ENCODE measurements at places on chromosomes 3 and 15.

- no peak for DNase-seq
Observed at GRCh38 chr3:173886-174285, 22.7 kb upstream of the CHL1 start.

DNA sequence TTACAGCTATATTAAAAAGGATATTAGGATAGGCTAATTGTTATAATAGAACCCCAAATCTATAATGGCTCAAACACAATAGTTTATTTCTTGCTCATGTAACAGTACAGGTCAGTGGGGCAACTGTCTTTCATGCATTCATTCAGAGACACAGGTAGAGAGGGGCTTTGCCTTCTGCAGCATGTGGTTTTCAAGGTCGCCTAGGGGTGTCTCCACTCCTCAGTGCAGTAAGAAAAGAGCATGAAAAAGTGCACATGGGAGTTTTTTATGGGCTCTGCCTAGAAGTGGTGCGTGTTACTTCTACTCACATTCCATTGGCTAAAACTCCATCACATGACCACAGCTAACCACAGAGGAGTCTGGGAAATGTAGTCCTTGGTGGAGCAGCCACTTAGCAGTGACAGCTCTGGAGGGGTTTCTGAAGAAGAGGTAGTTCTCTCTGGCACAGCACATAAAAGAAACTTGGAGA lies 1.8 kb downstream of the ZBTB38 start:
- DNase-seq: peak; percentile 67

GRCh38 chr3:169668957-169669741 lies 5.6 kb upstream of the MECOM start:
- peak; percentile 62 for DNase-seq

DNA sequence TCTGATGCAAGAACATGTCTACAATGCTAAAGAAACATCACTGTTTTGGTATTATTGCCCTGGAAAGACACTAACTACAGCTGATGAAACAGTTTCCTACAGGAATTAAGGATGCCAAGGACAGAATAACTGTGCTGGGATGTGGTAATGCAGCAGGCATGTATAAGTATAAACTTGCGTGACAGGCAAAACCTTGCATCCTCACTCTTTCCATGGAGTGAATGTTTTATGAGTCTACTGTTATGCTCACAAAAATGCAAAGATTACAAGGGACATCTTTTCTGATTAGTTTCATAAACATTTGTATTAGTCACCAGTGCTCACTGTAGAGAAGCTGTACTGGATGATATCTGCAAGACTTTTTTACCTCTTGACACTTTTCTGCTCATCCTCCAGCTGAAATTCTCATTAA lies 143.6 kb downstream of the NAALADL2 start:
- DNase-seq: no peak

GRCh38 chr15:47801522-47801921 lies 84.2 kb downstream of the SEMA6D start:
- no peak for DNase-seq

DNA sequence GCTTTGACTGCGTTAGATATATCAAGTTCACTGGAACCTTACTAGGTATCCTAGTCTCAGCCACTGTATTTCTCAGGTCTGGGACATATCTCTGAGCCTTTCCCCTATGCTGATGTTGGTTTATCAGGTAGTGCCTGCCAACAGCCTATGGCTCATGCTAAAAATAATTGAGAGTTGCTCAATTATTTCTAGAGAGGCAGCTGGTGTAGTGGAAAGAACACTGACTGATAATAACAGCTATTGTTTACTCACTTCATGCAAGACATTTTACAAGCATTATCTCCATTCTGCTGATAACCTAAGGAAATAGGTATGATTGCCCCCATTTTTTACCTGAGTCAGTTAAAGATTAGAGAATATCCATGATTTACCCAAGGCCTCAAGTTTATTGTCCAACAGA lies 231.4 kb downstream of the LRRN1 start:
- DNase-seq: no peak

- DNase-seq: no peak
Observed at GRCh38 chr15:69921626-69922619, 175.8 kb downstream of the TLE3 start.

DNA sequence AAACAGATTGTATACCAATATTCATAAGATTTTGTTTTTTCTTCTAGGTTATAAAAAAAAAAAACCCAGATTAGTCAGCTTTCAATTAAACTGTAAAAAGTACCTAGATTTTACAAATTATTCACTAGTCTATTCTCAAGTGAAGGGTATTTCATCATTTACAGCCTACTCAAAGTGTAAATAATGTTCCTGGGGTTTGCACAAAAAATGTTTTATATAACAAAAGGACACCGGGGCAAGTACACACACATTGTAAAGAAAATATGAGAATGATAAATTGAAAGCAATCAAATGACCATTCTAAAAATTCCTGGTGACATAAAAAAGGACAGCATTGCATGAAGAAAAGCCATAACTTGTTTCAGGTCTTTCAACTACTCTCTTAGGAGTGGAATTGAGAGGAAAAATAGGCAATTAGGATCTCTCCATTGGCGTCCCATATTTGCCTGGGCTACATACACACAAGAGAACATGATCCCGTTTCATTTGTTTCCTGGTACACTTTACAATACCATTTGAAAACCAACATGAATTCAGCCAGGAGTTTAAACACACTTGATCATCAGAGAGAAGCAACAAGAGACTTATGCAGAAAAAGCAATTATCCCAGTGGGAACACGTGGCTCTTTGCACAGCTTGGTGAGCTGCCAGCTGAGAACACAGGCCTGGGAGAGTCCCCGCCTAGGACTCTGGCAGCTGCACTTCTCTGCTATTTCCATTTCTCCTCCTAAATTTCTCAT lies 1039.2 kb downstream of the ROBO1 start:
- DNase-seq: no peak

DNA sequence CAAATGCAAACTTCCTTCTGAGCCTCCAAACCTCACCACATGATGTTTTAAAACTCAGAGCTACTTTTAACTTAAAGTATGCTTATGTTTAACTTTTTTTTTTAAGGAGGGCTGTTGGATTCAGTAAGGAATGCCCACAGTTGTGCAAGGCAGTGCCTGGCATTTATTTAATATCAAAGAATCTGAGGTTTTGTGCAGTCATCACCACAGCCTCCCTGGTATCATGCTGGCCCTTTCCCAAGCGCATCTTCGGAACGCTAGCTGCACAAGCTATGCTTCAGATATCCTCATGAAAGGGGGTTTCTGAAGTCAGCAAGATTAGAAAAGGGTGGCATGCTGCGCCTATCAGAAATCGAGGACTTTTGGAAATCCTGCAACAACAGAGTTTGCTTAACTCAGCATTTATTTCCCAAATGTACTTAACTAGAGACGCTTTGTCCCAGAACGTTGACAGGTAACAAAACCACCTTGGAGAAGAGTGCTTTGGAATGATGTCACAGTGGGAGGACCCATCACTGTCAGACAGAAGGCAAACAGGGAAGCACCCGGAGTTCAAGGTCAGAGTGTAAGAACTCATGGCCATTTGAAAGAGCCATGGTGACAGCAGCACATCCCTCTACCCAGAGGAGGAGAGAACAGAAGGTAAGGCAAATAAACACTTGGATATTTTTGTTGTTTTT lies 120.2 kb upstream of the IGF1R start:
- DNase-seq: no peak

DNA sequence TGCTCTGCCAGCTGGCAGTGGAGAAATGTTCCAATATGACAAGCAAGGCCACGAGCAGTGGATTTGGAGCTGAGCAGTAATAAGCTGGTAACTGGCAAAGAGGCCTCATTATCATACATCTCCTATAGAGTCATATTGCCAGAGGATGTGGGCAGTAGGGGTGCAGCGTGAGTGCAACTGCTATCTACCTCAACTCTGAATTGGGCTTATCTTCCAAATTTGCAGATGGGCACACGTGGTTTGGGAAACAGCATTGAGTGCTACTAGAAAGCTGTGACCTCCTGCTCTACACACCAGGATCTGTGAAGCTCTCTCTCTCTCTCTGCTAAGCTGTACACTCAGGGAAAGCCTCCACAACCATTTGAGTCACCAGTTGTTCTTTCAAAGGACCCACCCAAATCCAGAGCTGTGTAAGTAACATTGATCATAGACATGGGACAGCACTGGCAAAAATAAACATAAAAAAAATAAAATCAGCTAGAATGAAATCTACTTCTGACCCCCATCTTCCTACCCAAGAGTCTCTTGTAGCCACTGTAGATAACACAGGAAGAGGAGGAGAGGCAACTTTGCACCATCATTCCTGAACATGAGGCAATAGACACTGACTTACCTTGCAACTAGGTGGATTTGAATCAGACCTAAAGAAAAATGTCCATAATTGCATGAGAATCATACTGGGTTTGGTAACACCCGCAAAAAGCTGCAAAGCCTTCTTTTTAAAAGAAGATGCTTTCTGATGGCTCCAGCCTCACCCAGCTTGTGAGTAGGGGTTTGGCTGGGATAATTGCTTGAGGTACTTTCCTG lies 82.9 kb upstream of the THBS1 start:
- no peak for DNase-seq

GRCh38 chr15:29376590-29376989 lies 107.0 kb upstream of the NSMCE3 start:
- DNase-seq: no peak

- peak; percentile 34 for DNase-seq
Observed at GRCh38 chr3:150761831-150762661, 923 bp downstream of the SIAH2 start.

DNA sequence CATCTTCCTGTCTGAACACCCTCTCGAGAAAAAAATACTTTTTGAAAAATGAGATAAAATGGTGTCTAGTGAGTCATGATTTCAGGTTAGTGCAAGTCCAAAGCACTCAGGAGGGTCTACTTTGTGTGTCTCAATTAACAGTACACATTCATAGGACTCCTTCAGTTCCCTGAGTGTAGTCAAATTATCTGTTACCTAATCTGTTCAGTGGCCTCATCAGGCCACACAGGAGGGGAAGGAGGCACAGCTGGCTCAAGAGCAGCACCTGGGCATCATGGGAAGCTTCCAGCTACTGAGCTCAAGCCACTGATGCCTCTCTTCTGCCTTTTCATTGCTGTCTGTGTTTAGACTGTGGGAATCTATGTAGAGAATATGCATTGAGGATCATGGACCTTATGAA lies 341.4 kb upstream of the SGO1 start:
- DNase-seq: no peak

DNA sequence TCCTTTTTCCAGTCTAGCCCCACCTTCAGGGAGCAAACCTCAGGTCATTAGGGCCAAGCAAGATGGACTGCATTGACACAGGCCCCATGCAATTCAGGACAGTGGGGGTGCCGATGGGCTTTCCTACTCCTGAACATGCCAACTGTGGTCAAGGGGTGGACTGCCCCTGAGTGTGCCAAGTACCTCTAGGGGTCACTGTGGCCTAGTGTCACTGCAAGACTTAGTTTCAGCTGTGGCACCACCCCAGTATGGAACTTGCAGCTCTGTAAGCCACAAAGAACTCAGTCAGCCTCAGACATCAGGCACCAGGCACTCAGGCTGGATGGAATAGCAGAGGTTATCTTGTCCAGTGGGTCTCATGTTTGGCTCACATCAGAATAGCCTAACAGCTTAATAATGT lies 32.3 kb downstream of the EXOG start:
- peak; percentile 5 for DNase-seq

DNA sequence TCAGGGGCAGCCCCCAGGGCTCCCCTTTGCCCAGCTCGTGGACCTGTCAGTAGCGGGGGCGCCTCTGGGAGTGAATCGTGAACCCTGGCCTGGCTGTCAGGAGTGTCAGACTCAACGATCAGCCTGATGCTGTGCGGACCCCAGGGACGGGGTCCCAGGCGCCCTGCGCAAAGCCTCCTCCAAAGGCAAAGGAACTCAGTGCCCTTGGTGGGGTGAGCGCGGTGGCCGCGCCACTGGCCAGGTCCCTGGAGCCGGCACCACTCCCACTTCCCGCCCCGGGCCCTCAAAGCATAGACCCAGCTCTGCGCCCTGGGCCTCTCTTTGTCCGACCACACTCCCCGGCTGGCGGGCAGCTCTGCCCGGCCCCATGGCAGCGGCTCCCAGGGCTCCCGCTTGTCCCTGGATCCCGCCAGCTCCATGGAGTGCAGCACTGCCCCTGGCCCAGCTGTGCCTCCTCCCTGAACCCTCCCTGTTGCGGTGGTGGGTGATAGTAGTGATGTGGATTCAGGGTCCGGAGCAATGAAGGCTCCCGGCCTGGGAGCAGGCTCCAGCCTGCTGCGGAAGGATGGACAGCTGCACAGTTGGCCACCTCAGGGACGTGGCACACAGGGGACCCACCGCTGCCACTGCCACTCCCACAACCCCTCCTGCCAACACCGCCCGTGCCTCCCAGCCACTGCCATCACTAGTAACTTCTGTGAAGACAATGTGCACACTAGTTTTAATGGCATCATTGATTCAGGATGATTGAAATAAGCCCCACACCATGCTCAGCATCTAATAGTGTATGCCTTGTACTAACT lies 263.8 kb downstream of the ZBBX start:
- DNase-seq: no peak

DNA sequence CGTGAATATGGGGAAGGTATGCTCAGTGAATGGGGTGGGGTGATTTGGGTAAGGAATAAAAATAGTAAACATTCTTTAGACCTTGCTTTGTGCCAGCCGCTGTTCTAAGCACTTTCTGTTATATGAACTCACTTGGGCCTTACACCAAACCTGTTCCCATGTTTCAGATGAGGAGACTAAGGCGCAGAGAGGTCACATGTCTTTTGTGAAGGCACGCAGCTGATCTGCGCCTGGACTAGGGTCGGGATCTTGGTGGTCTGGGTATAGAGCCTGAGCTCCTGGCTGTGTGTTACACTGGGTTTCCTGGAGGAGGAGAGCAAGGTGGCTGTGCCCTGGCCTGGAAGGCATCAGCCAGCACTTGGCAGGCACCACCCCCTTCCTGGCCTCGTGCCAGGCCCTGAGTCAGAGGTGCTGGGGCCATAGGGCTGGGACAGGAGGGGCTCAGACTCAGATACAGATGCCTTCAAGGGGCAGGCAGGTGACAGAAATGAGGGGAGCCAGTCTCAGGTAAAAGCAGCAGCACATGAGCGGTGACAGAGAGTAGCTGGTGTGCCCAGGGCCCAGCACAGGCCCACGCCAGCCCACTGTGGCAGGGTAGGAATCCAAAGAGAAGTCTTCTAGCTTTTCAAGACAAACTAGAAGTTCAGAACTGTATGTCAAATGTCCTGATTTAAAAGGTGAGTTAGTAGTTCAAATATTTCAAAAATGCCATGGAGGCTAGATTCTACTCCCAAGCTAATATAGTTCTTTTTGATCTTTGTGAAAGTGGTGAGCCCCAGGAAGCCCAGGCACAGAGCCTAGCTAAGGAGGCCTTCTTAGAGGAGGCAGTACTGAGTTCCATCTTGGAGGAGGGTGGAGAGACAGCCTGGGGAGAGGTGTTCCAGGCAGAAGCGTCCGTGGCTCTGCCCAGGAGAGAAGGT lies 83.1 kb downstream of the DNAJB8 start:
- no peak for DNase-seq
